ENCODE measurements at places on chromosomes 12 and 14.

- DNase-seq = no peak
Measured at GRCh38 chr12:14395074-14395778, 29.7 kb downstream of the ATF7IP start.

DNA sequence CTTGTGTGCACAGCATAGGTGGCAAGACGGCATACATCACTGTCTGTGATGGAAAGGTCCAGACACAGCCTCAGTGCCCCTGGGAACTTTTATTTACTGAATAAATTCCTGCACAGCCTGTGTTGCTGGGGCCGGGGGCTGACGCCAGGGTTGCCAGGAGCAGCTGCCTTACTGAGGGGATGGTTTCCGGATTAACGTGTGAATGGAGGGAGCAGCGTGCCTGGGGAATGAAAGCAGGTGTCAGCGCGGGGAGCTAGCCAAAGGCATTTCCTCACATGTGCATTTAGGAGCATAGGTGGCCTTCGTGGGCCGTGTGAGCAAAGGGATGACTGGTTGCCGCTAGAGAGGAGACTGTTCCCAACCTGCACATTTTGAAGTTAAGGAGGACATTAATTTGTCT is 41.6 kb downstream of the SFSWAP start:
- DNase-seq = no peak

- DNase-seq = peak; percentile 93
Measured at GRCh38 chr12:2615665-2616402, 178.9 kb upstream of the FKBP4 start.

- no peak for DNase-seq
Measured at GRCh38 chr12:86712425-86712843, 456.2 kb upstream of the MGAT4C start.

- DNase-seq = peak; percentile 81
Measured at GRCh38 chr12:65170209-65170881, 962 bp downstream of the LEMD3 start.

DNA sequence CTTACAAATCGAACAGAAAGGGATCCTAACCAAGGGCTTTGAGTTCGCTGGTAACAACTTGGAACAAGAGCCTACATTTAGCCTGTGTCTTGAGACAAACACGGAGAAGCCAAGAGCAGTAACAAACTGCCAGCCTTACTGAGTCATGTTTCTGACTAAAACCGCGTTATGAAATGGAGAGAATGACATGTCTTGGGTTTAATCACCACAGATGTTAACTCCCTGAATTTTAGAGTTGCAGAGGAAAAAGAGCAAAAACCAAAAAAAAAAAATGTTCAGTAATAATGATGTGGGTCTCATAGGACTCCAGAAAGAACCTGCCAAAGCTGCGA is 1.0 kb downstream of the BLTP3B start:
- DNase-seq = no peak

DNA sequence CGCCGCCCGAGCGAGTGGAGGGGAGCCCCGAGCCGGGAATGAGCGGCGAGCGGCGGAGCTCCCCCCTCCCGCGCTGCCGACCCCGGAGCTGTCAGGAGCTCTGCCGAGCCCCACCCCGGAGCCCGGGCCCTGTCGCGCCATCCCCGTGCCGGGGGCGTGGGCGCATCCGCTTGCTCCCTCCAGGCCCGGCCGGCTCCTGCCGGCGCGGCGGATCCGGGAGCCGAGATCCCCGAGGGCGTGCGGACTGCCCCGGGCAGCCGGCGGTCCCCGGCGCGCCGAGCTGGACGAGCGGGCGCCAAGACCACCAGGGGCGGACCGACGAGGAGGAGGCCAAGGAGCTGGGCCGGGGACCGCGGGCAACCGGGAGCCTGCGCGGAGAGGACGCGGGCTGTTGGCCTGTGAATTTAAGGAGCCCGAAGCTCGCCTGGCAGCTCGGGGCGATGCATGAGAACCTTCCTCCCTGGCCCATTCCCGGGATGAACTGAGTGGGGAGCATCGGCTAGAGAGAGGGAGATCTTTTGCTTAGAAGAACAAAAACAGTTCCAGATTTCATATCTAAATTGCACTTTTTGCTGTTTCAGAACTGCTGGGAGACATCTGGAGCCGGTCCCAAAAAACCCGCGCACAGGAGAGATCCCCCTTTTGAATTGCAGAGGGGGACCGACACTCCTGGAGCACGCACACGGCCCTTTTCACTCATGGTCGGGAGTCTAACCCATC is 2.0 kb downstream of the PTHLH start:
- peak; percentile 57 for DNase-seq

GRCh38 chr12:3962631-3963483 is 89.7 kb upstream of the PARP11 start:
- no peak for DNase-seq

DNA sequence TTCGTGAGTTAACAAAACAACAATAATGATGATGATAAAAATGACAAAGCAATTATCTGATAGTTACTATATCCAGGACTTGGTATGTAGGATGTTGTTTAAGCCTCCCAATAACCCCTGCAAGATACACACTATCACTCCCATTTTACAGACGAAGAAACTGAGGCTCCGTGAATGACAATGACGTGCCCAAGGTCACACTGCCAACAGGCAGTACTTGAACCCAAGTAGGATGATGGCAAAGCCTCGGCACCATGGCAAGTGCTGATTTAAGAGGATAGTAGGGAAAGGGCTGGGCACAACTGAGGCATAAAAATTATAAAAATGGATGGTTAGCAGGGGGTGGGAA is 226.8 kb upstream of the LHX5 start:
- DNase-seq = no peak

DNA sequence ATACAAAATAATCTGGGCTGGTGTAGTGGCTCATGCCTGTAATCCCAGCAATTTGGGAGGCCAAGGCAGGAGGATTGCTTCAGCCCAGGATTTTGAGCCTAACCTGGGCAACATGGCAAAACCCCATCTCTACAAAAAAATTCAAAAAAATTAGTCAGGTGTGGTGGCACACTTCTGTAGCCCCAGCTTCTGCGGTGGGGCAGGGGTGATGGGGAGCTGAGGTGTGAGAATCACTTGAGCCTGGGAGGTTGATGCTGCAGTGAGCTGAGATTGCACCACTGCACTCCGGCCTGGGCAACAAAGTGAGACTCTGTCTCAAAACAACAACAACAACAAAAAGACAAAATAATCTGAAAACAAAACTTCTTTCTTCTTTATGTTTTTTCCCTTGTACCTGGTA is 66.0 kb downstream of the TC2N start:
- DNase-seq = no peak
